ENCODE measurements at places on chromosomes 6 and 20.

DNA sequence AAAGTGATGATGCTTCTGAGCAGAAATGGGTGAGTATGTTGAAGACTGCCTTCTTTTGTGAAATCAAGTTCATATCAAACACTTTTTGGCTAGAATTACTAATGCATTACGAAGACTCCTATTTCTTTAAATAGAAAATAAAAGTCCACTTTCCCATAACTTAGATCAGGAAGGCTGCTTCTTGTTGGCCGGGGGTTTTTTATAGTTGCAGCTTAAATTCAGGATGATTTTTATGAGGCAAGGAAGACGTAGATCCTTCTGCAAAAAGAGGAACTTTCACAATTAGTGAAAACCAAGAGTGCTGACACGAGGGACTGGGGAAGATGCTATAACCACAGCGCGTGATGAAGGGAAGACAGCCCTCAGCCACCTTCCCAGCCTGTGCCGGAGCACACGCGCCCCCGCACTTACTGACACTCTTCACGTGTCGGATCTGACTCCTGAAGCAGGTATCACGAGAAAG lies 206.1 kb upstream of the PRDM1 start:
- DNase-seq: no peak

- DNase-seq: peak; percentile 87
Observed at GRCh38 chr6:37207903-37208456, 38.0 kb downstream of the PIM1 start.

DNA sequence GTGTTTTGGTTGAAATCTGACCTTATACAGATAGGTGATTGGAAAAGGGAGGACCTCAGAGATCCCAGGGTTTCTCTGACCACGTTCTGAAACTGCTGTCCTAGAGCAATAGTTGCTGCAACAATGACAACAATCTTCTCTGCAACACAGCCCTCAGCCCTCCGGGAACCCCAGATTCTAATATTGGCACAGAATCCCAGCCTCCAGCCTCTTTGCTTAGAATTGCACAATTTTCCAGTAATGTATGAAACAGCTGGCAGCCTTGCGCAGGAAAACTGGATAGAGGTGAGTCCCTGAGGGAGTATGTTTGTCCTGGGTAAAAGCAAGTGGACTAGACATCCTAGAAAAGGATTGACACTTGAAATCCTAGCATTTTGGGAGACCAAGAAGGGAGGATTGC lies 30.4 kb upstream of the PNRC1 start:
- DNase-seq: no peak

GRCh38 chr20:16710781-16711180 lies 19.0 kb upstream of the SNRPB2 start:
- no peak for DNase-seq

GRCh38 chr20:409697-410559 lies 1.8 kb downstream of the RBCK1 start:
- no peak for DNase-seq

DNA sequence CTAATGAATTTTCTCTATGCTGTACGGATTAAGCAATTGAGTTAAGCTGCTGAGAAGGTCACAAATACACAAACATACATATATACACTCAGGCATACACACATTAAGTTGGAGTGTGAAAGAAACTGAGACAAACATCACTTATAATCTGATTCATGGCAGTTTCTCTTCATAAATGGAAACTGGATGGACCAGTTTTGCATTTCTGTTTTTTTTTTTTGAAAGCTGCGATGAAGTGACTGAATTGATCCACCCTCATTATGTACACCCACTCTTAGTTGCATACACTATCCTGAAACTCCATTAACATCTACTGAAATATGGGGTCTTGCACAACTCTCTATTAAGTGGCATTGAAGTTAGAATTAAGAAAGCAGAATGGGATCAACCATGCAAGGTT lies 32.9 kb upstream of the TENT5A start:
- DNase-seq: no peak

- no peak for DNase-seq
Observed at GRCh38 chr6:51118792-51119191, 300.1 kb downstream of the TFAP2B start.

GRCh38 chr20:16228722-16229121 lies 344.5 kb downstream of the KIF16B start:
- no peak for DNase-seq

- no peak for DNase-seq
Observed at GRCh38 chr6:7671581-7671980, 54.3 kb upstream of the BMP6 start.

DNA sequence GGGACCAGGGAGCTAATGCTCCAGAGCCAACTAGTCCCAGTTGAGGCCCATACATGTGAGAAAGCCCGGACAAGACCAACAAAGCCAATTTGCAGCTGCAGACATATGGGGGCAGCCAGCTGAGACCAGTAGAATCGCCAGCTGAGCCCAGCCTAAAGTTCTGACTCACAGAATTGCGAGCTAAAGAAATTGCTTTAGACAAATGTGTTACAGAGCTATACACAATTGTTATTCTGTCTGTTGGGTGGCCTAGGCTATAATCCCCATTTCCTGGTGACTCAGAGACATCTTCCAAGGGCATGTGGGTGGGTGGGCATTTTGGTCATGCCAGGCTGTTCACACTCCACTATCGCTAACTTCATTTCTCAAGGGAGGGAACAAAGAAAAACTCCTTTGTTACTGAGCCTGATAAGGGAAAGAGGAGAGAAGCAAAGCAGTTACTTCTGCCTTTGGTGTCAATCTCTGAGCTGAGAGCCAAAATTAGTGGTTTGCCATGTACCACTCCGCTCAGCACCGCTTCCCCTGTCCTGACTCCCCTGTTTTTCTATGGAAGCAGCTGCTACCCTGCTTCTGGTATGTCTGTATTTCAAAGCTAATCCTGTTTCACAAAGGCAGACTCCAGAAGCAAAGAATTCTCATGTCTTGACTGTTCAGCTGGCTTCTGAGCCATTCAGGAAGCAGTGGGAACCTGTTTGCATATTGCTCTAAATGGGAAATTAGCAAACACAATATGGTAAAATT lies 26.1 kb downstream of the SCP2D1 start:
- no peak for DNase-seq

DNA sequence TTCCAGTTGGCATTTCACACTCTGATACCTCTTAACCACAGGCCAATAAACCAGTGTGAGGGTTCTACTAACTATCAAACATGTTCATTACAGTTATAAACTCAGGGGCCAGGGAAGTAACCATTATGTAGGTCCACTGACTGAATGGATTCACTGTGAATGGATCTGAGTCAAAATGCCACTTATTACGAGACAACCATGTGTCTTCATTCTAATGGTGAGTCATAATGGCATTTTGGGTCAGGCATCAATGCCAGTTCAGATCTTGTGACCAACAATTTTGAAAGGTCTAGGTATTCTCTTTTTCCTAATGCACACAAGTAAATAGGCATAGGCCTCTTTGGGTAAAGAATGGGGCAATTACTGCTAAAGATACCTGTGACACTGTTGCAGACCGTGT lies 112.2 kb upstream of the HEY2 start:
- DNase-seq: no peak

DNA sequence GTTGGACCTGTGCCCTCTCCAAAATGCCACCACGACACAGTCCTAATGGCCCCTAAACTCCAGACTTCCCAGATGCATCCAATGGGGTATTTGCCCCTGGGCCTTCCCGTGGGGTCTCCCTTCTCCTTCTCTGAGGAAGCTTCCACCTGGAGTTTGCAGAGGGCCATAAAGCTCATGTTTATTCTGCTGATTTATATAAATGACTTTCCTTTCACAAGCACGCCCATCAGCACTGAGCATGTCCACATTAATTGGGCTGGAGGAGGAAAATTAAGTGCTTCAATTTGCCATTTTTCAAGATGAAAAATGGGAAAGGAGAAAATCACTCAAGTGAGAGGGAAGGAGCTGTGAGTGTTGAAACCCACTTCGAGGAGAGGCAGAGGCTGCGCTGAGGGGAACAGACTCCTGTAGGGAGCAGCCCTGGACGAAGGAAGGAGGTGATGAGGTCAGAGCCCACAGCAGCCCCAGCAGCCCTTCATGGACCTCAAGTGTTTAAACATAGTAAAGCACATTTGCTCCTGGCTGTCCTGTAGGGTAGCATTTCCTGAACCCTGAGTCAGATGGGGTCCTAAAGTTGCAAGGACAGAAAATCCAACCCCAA lies 434.9 kb upstream of the SULF2 start:
- no peak for DNase-seq

DNA sequence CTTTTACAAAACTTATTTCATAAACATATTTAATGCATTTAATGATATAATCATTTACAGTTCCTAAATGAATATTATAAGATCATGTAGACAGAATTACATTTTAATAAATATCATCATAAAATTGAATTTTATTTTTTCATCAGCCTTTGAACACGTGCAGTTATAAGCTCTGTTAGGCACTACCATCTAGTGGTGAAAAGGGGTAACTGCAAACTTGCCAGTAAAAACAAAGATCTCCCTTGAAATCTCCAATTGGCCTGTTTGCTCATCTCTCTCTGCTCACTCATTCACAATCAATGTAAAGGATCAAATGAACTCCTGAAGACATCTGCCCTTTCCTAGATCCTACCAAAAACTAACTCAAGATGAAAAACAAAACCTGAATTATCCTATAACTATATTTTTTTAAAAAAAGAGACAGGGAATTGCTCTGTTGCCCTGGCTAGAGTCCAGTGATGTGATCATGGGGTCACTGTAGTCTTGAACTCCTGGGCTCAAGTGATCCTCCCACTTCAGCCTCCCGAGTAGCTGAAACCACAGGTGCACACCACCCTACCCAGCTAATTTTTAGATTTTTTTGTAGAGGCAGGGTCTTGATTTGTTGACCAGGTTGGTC lies 31.7 kb downstream of the SAMHD1 start:
- no peak for DNase-seq

DNA sequence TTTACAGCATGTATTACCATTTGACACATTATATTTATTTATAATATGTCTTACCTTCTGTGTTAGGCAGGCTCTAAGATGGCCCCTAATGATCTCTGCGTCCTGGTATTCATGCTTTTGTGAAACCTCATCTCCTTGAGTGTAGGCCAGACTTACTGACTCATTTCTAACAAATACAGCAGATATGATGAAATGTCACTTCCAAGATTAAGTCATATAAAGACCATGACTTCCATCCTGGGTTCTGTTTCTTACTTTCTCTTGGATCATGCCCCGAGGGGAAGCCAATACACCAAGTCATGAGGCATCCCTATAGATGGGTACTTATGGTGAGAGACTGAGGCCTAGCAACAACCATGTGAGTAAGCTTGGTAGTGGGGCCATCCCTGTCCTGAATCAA lies 30.2 kb downstream of the ZHX3 start:
- DNase-seq: no peak

DNA sequence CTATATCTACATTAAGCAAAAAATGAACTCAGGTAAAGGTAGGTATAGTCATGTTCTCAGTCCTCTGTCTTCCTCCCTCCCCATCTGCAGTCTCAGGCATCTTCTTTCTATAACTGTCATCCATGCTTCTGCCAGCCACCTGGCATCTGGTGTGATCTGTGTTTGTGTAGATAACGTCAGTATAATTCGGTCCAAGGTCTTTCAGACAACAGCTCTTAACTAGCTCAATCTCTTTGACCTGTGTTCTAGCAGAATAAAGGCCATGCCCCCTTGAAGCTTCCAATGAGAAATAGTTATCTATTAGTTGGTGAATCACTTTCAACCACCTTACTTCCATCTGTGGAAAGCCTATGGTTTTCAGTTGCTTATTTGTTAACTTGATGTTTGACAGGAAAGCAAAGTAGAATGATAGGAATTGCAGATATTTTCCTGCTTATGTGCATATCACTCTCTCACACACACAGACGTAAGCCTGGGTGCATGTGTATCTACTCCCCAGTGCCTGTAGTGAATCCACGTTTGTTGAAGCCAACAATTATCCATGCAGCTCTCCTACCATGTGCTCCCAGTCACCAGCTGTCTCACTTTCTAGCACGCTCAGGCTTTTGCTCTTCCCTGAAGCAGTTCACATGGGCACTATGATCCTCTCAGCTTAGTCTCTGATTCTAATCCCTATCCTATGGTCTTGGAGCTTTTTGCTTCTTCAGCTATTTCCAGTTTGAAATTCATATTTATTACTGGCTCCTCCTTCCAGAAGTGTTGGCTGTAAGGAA lies 433.7 kb upstream of the MANEA start:
- DNase-seq: no peak

GRCh38 chr6:148166339-148166968 lies 176.2 kb upstream of the SASH1 start:
- DNase-seq: no peak

GRCh38 chr6:25286891-25287290 lies 7.7 kb downstream of the CARMIL1 start:
- DNase-seq: no peak

DNA sequence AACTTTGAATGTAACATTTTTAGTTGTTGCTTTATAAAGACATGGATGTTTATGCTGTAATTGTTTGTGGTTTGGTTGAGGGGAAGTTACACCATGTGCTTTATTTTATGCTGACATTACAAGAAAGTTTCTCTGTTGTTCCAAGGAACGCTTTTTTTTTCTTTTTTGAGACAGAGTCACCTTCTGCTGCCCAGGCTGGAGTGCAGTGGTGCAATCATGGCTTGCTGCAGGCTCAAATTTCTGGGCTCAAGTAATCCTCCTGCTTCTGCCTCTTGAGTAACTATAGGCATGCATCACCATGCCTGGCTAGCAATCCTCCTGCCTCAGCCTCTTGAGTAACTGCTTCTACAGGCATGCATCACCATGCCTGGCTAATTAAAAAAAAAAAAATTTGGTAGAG lies 21.0 kb upstream of the IFNGR1 start:
- no peak for DNase-seq

DNA sequence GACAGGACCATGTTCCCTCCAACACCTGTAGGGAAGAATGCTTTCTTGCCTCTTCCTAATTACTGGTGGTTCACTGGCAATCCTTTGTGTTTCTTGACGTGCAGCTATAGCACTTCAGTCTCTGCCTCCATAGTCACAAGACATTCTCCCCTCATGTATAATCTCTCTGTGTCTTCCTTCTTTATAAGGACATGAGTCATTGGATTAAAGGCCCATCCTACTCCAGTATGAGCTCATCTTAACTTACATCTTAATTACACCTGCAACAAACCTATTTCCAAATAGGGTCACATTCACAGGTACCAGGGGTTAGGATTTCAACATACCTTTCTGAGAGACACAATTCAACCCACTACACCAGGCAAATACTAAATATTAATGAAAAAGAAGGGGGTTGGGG lies 213.6 kb downstream of the RNGTT start:
- no peak for DNase-seq

- DNase-seq: no peak
Observed at GRCh38 chr20:19138758-19139157, 73.7 kb upstream of the SLC24A3 start.

GRCh38 chr6:52317211-52317610 lies 32.7 kb upstream of the MCM3 start:
- no peak for DNase-seq

DNA sequence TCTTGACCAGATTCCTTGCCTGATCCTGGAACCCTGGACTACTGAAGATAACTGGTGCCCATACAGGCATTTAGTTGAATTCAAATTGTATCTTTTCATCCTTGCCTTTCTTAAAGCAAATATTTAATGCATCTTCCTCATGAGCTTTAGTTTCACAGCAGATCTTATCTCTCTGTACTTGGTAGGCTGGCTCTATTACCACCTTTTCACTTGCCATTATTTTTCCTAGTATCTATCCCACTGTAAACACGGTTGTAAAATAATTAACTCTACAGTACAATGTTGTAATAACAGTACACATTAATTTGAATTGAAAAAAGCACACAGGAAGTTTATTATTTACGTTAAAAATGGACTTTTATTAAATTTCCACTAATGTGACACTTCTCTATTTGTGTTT lies 1286.9 kb downstream of the GRIK2 start:
- DNase-seq: no peak

- DNase-seq: no peak
Observed at GRCh38 chr6:80256691-80257090, 150.2 kb downstream of the BCKDHB start.

All from T-cell (primary cell).